ENCODE measurements at places on chromosomes 4 and X.

GRCh38 chr4:181830404-181831035, 412.7 kb upstream of the TENM3 start:
- DNase-seq = no peak

DNA sequence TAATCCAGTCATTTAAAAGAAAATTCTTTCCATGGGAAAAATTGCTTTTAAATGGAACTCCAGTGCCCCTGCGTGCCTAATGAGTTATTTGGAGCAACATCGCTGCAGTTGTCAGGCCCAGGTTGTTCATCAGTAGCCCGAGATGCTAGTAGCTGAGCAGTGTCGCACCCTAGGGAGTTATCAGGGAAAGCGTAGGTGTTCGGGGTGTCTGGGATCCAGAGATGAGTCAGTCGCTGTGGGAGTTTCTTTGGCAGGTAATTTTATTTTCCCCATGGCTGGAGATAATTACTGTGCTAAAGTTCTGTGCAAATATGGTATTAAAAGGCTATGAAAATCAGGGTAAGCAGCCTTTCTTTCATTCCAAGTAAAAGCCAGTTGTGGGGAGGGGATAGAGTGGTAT, 49.4 kb downstream of the ANXA3 start:
- DNase-seq = no peak

- DNase-seq = no peak
These were observed 77.3 kb downstream of the FAM184B start for GRCh38 chr4:17704020-17704650.

GRCh38 chrX:44529310-44529709, 13.3 kb downstream of the FUNDC1 start:
- DNase-seq = no peak

DNA sequence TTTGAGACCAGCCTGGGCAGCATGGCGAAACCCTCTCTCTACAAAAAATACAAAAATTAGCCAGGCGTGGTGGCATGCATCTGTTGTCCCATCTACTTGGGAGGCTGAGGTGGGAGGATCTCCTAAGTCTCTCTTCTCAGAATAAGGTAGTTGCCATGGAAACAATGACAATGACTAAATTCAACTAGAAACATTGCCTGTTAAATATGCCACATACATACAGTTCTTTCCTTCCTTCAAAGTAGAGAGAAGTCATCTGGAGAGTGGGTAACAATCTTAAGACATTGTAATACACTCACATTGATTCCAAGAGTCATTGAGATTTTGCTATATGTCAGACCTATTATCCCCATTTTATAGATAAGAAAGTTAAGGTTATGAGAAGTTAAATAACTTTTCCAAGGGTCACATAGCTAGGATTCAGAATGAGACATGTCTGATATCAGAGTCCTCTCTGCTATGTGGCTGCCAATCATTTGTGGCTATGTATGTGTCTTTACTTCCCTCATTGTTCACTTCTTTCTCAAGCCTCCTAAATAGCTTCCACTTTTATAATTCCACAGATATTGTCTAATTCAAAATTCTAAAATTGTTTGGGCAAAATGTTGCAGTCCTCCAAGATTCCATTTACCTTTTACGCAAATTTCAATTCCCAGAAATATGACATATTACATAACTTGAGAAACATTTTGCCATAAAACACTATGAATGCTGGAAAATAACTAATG, 37.2 kb upstream of the RAPGEF2 start:
- DNase-seq = no peak

GRCh38 chr4:144754562-144755410, 108.8 kb downstream of the HHIP start:
- no peak for DNase-seq

GRCh38 chr4:173403051-173403450, 4.1 kb upstream of the SCRG1 start:
- DNase-seq = no peak
